ENCODE measurements at places on chromosomes 3 and 15. TPM values are rescaled to one million over a fixed set of nuclear protein-coding genes. Genes with fewer than 3 reads are reported as not detected.

Gene MYL3
- 1,482 TPM for total RNA-seq

Gene TGM5
- 0.78 TPM for total RNA-seq

Gene GP5
- not detected for total RNA-seq

DNA sequence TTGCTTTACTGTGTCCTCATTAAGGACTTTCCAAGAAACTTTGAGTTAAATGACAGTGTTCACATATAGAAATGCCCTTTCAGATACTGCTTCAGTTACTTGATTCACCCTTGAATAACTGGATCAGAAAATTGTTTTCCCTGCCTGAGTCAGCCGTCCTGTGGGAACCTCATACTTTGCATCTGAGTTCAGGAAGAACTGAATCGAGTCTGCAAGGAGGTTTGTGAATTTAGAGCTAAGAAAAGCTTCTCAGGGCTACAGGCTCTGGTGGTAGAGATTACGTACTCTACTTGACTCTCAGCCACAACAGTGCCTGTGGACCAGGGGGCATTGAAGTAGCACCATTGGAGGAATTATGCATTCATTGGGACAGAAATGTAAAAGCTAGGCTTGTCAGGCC, 252.4 kb upstream of the C2CD4B start:
- peaks cover 30% of the 10 kb centered on the region for H3K4me1 ChIP-seq
- no peak for DNase-seq
- no peaks in the 10 kb centered on the region for H3K27me3 ChIP-seq
- no peak overlapping the region for H3K4me3 ChIP-seq
- H3K27ac ChIP-seq = no peak overlapping the region

- H3K4me1 ChIP-seq = peaks cover 8% of the 10 kb centered on the region
- no peaks in the 10 kb centered on the region for H3K36me3 ChIP-seq
- no peak overlapping the region for H3K27ac ChIP-seq
Measured at GRCh38 chr15:56913241-56913640, 5.2 kb upstream of the TCF12 start.

DNA sequence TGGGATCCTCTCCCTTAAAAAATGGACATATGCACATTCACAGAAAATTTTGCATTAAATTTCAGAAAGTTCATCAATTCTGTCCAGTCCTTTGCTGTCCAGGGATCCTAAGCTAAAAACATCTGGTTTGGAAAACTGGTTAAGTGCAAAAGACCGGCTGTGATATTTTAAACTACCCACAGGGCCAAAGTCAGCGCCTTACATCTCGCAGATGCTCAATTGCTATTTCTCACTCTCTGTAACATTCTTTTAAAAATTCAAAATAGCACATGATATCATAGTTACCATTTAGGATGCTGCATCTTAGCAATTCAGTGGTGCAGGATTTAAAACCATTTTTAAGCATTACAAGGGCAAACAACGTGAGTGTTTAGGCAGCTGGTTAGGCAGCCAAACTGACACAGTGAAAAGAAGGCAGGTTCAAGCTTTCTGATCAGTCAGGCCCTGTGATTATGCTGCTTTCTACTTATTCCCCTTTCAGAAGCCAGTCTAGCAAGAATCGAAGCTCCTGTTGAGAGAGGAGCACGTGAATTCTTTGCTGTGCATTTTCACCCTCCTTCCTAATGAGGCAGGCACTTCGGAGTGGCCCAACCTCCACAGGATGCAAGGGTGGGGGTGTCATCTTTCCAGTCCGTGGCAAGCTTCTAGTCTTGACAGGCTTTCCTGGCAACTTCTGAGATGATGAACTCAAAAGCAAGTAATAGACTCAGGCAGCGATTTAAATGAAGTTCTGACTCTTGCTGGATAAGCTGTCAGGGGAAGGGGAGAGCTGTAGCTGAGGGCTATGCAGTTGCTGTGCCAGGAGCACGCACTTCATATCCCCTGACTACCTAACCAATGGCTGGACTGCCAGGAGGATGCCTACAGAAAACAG, 8.8 kb downstream of the PRICKLE2 start:
- no peak for DNase-seq
- no peak overlapping the region for H3K4me3 ChIP-seq
- H3K27ac ChIP-seq = no peak overlapping the region
- H3K36me3 ChIP-seq = no peaks in the 10 kb centered on the region
- no peaks in the 10 kb centered on the region for H3K27me3 ChIP-seq
- H3K4me1 ChIP-seq = peaks cover 3% of the 10 kb centered on the region

GRCh38 chr3:54123003-54123775, 837 bp downstream of the CACNA2D3 start:
- H3K36me3 ChIP-seq = no peaks in the 10 kb centered on the region
- H3K4me1 ChIP-seq = peaks cover 9% of the 10 kb centered on the region
- peak overlapping the region; percentile 73 for H3K4me3 ChIP-seq
- H3K27me3 ChIP-seq = no peaks in the 10 kb centered on the region

DNA sequence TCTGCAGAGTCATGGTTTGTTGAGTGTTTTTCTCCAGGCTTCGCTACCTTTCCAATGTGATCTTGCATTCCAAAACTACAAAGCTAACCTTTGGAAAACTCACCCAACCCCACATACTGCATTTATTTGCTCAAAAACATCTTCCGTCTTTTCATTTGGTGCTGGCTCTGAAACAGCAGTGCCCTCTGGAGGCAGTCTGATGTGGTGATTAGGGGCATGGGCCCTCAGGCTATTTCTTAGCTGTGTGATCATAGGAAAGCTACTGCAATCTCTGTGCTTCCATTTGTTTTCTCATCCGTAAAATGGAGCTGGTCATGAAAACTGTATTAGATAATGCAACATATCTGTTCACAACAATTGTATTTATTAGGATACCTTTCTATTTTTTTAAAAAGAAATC, 47.0 kb downstream of the MTHFS start:
- H3K4me1 ChIP-seq = no peaks in the 10 kb centered on the region
- no peak for DNase-seq
- no peaks in the 10 kb centered on the region for H3K36me3 ChIP-seq
- H3K27ac ChIP-seq = no peak overlapping the region
- no peak overlapping the region for H3K4me3 ChIP-seq

DNA sequence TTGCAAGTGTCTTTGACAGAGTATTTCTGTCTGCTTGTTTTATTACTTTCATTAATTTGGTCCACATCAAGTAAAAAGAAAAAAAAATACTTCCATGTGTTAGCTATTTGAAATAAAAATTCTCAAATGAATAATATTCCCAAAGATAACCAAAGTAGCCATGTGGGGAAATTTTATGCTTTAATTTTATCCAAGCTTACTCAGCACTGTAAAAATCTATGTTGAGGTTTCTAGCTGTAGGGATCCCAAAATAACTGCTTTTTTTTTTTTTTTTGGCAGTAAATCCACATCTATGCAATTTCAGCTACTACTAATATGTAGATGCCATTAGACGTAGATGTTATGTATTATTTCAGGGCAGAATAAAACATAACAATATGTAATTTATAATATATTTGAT, 35.4 kb upstream of the CNTN6 start:
- no peak for DNase-seq
- H3K27me3 ChIP-seq = no peaks in the 10 kb centered on the region
- H3K27ac ChIP-seq = no peak overlapping the region
- no peak overlapping the region for H3K4me3 ChIP-seq
- H3K36me3 ChIP-seq = no peaks in the 10 kb centered on the region
- H3K4me1 ChIP-seq = no peaks in the 10 kb centered on the region

DNA sequence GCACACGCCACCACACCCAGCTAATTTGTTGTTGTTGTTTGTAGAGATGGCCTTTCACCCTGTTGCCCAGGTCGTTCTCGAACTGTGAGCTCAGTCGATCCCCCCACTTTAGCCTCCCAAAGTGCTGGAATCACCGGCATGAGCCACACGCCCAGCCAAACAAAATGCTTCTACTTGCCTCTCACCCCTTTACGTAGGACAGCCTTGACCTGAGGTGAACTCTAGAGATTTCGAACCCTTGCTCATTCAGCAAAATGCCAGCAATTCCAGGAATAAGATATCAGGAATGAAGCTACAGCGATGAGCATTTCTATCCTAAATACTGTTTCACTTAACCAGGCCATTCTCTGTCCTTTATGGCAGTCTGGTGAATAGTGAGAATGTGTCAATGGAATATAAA, 135.0 kb downstream of the LRRK1 start:
- H3K27me3 ChIP-seq = no peaks in the 10 kb centered on the region
- no peaks in the 10 kb centered on the region for H3K4me1 ChIP-seq
- no peak overlapping the region for H3K27ac ChIP-seq
- H3K36me3 ChIP-seq = no peaks in the 10 kb centered on the region
- no peak overlapping the region for H3K4me3 ChIP-seq
- no peak for DNase-seq

DNA sequence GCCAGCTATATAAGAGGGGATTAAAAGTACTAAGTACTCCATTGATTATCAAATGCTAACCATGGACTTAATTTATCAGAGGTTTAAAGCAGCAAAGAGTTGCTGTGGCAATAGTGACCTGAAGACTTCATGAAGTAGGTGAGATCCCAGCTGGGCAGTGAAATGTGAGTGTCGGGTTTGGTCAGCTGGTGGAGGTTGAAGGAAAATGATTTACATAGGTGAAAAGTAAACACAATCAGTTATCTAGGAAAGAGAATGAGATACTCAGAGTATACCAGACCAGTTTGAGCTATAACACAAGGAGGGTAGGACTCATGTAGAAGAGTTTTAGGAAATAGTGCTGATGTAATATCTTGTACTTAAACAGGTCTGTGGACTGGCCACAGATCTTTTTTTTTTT, 16.5 kb upstream of the FBXO22 start:
- no peak overlapping the region for H3K4me3 ChIP-seq
- peaks cover 11% of the 10 kb centered on the region for H3K36me3 ChIP-seq
- DNase-seq = no peak
- H3K4me1 ChIP-seq = no peaks in the 10 kb centered on the region
- no peak overlapping the region for H3K27ac ChIP-seq

GRCh38 chr3:27628026-27628750, 93.9 kb downstream of the EOMES start:
- no peak overlapping the region for H3K4me3 ChIP-seq
- no peaks in the 10 kb centered on the region for H3K27me3 ChIP-seq
- no peaks in the 10 kb centered on the region for H3K36me3 ChIP-seq
- no peaks in the 10 kb centered on the region for H3K4me1 ChIP-seq
- DNase-seq = no peak

GRCh38 chr15:29670998-29671981, 151.0 kb downstream of the TJP1 start:
- no peaks in the 10 kb centered on the region for H3K4me1 ChIP-seq
- no peak overlapping the region for H3K27ac ChIP-seq
- H3K27me3 ChIP-seq = peaks cover 28% of the 10 kb centered on the region
- no peak overlapping the region for H3K4me3 ChIP-seq
- no peak for DNase-seq
- H3K36me3 ChIP-seq = no peaks in the 10 kb centered on the region

DNA sequence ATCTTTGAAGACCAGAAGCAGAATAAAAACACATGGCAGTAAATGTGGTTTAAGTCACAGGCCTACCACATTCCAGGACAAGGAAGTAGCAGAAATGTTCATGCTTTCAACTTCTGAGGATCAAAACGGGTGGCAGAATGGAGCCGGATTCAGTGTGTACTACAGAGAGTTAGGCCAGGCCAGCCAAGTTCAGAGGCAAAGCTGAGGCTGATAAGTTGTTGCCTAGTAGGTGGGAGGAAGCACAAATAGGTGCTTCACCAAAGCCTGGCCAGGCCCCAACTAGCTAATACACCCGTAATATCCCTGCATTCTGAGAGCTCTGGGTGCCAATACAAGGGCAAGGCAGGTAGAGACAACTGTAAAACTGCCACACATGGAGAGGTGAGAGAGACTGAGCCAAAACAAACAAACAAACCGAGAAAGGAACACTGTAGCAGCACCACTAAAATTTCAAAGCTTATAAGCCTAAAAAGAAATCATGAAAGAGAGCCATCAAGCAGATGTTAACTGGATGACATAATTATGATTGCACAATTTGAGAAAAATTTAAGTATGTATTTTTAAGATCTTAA, 156.4 kb upstream of the CBLB start:
- no peak overlapping the region for H3K27ac ChIP-seq
- no peaks in the 10 kb centered on the region for H3K36me3 ChIP-seq
- H3K27me3 ChIP-seq = no peaks in the 10 kb centered on the region
- DNase-seq = no peak

DNA sequence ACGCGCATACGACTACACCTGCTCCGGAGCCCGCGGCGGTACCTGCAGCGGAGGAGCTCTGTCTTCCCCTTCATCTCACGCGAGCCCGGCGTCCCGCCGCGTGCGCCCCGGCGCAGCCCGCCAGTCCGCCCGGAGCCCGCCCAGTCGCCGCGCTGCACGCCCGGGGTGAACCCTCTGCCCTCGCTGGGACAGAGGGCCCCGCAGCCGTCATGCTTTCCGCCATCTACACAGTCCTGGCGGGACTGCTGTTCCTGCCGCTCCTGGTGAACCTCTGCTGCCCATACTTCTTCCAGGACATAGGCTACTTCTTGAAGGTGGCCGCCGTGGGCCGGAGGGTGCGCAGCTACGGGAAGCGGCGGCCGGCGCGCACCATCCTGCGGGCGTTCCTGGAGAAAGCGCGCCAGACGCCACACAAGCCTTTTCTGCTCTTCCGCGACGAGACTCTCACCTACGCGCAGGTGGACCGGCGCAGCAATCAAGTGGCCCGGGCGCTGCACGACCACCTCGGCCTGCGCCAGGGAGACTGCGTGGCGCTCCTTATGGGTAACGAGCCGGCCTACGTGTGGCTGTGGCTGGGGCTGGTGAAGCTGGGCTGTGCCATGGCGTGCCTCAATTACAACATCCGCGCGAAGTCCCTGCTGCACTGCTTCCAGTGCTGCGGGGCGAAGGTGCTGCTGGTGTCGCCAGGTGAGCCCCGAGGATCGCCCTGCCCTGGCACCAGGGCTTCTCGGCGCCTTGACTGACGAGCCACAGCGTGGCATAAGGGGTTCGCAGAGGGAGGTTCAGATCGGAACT, 420 bp downstream of the SLC27A2 start:
- H3K36me3 ChIP-seq = no peaks in the 10 kb centered on the region
- H3K27me3 ChIP-seq = peaks cover 32% of the 10 kb centered on the region
- no peaks in the 10 kb centered on the region for H3K4me1 ChIP-seq
- peak overlapping the region; percentile 67 for H3K4me3 ChIP-seq

- DNase-seq = peak; percentile 30
- peak overlapping the region; percentile 53 for H3K27ac ChIP-seq
- H3K4me3 ChIP-seq = peak overlapping the region; percentile 80
- no peaks in the 10 kb centered on the region for H3K36me3 ChIP-seq
- peaks cover 6% of the 10 kb centered on the region for H3K4me1 ChIP-seq
Measured at GRCh38 chr15:78811825-78812183, 540 bp upstream of the ADAMTS7 start.

- H3K27me3 ChIP-seq = no peaks in the 10 kb centered on the region
- H3K4me3 ChIP-seq = no peak within 1 kb of the TSS
- H3K4me1 ChIP-seq = no peaks in the 10 kb centered on the region
- no peaks in the 10 kb centered on the region for H3K36me3 ChIP-seq
- DNase-seq = no peak
Measured at GRCh38 chr3:170585937-170586310, at the start of gene SLC7A14. SLC7A14 (minus strand) TSS chr3:170586075; CDS start chr3:170526936, 59,139 bp downstream.

DNA sequence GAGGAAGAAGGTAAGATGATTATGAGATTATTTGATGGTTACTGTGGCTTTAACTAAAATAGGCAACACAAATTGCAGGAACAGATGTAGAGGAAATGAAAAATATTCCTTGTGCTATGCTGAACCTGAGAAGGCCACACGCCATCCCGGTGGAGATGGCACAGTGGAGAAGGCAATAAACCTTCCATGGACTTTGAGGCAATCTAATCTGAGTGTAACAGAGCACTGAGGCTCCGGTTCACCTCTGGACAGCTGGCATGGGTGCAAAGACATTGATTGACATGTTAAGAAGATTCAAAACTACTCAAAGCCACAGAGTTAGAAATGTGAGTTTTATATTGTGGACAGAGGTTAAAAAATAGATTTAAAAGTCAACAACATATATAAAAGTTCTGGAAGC, 535.7 kb downstream of the AGBL1 start:
- H3K36me3 ChIP-seq = no peaks in the 10 kb centered on the region
- no peaks in the 10 kb centered on the region for H3K27me3 ChIP-seq
- H3K4me1 ChIP-seq = peaks cover 19% of the 10 kb centered on the region
- no peak for DNase-seq
